Islet precursor cell (in vitro differentiated cells): ENCODE measurements at places on chromosomes 5 and 9.
A peak's percentile ranks its signal among the peaks of the same experiment; 100 is the strongest.

GRCh38 chr9:2730971-2731370, 13.7 kb downstream of the KCNV2 start:
- DNase-seq: no peak

- no peak for DNase-seq
Measured at GRCh38 chr9:78707481-78707991, 410.6 kb downstream of the PSAT1 start.

- DNase-seq: no peak
Measured at GRCh38 chr9:128374221-128374675, 3.1 kb downstream of the URM1 start.

GRCh38 chr5:126415789-126416188, 7.4 kb upstream of the GRAMD2B start:
- DNase-seq: no peak

- DNase-seq: no peak
Measured at GRCh38 chr5:20570486-20570885, 582.5 kb upstream of the CDH18 start.

DNA sequence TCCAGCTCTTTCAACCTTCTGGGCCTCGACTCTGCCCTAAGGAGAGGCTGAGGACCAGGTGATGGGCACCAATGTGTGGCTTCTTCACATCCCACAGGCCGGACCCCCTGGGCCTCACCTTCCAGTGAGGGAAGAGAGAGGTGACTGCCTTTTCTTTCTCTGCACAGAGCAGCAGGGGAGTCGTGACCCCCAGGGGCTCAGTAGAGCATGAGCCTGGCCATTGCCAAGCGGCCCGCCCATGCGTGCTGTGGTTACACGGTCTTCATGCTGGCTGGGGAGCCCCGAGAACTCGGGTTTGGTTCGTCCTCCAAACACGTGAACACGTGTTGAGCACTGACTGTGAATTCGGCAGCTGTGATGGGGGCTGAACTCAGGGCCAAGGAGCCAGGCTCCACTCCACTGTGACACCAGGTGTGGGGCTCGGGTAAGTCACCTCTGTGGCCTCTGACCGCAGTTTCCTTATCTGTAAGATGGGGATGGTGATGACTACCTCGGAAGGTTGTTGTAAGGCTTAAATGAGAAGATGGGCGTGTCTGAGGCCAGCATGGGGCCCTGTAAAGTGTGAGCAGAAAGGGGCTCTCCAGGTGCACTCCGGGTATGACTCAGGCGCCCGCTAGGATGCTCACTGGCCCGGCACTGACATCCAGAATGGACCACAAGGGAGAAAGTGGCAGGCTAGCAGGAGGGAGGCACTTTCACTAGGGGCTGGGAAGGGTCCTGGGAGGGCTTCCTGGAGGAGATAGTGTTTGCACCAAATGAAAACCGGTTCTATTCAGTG, 13.4 kb upstream of the GRHPR start:
- DNase-seq: no peak

- DNase-seq: no peak
Measured at GRCh38 chr5:150670275-150670947, 9.4 kb downstream of the MYOZ3 start.

DNA sequence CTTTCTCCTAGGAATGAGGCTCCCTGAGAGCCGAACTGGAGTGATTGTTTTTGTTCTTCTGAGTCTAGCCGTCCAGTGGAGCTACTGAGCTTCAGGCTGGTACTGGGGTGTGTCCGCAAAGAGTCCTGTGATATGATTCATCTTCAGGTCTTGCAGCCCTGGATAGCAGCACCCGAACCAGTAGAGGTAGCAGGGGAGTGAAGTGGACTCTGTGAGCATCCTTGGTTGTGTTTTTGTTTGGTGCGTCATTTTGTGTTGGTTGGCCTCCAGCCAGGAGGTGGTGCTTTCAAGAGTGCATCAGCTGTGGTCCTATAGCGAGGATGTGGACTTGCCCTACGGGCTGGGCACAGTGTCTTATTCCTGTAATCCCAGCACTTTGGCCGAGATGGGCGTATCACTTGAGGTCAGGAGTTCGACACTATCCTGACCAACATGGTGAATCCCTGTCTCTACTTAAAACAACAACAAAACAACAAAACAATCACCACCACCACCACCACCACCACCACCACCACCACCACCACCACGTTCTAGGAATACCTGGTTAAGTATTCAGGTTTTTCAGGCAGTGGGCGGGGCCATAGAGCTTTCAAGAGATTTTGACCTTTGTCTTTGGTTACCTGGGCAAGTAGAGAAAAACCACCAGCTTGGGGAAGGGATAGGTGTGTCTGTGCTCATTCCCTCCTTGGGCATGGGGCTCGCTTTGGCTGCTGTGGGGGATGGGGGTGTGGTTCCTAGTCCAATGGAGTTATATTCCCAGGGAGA, 154.0 kb downstream of the WDR70 start:
- DNase-seq: no peak

- DNase-seq: no peak
Measured at GRCh38 chr5:107826311-107827000, 155.7 kb upstream of the EFNA5 start.

DNA sequence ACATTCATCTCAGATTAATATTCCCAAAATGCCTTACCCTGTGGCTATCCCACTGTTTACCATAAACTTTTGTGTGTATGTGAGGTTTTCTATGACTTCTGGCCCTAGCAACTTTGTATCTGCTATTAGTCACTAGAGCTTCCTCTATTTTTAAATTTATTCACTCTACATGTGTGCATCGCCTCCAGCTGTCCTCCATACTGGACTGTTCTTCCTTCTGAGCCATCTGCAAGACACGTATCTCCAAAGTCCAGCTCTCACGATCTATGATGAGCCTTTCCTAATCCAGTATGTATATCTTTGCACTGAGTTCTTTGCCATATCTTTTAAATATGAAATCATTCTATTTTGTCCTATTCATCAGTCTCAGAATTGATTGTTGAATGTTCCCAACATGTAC, 1.7 kb upstream of the GNG10 start:
- no peak for DNase-seq

GRCh38 chr9:79684711-79685575, 113.2 kb downstream of the TLE4 start:
- DNase-seq: no peak

DNA sequence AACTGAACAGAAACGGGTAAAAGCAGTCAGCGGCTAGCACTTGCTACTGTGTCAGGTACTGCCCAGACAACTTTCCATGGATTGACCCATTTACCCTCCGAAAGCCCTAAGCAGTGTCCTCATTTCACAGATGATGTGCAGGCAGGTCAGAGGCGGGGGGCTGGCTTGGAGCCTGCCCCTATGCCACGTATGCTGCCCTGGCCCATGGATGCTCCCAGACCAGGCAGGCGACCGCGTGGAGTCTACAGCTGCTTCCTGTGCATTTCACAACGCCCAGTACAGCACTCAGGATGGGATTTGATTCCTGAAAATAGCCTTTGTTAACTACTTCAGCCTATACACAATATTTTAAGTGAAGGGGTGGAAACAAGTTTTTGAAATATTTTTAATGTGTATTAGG, 202.9 kb downstream of the NXNL2 start:
- no peak for DNase-seq

DNA sequence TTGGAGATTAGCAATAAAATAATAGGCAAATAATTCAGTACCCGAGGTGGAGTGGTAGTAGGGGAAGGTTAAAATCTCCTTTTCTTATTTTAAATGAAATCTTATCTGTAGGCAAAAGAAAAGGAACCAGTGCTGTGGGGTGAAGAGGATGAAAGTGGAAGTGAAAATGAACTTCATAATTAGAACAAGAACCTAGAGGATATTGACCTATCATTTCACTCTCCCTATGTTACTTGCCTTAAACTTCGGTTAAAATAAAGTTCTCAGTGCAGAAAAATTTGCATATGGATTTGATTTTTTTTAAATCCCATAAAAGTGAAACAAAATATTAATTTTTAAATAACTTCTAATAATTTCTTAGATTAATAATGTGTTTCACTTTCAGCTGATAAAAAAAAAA, 1094.9 kb upstream of the C9orf72 start:
- no peak for DNase-seq

DNA sequence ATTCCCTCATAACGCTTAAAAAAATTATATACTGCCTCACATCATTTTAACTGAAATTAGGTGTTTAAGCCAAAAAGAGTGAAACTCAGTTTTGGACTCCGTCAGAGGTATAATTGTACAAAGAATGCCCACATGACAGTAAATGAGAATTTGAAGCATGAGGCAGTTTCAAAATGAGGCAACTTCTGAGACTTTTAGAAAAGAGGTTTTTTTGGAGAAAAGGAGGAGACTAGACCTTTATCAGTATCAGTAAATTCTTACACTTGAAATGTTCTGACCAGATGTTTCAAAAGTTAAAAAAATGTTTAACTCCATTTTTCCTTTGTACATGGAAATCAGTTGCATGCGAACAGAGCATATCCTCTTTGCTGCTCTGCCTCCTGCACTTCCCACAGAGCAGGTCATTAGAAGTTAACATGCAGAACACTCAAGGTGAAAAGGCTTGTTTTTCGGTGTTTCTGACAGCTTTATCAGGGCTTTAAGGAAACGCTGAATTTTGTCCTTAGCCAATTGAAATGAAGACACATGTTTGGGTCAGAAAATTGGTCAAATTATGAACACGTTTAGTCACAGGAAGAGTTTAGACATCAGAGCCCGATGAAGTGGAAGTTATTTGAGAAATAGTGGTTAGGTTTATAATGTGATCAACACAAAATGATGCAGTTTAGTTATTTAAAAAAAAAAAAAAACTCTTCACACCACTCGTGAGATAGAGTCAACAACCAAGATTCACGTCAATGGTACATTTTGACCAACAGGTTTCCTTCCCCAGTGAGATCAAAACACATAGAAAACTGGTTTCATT, 59.5 kb downstream of the PIK3R1 start:
- DNase-seq: no peak

- DNase-seq: no peak
Measured at GRCh38 chr5:10527281-10527950, 36.5 kb upstream of the ANKRD33B start.

GRCh38 chr9:126664900-126665643, 51.3 kb downstream of the LMX1B start:
- peak; percentile 82 for DNase-seq

- DNase-seq: no peak
Measured at GRCh38 chr5:151106043-151106442, 25.2 kb upstream of the TNIP1 start.

- DNase-seq: no peak
Measured at GRCh38 chr9:37324261-37324683, 98.2 kb upstream of the GRHPR start.

- no peak for DNase-seq
Measured at GRCh38 chr5:153544706-153545105, 54.2 kb downstream of the GRIA1 start.

GRCh38 chr5:96279801-96280542, 153.1 kb downstream of the PCSK1 start:
- DNase-seq: no peak
